ENCODE measurements at places on chromosomes 6 and 20.

GRCh38 chr6:42148058-42148457, 5.6 kb upstream of the C6orf132 start:
- DNase-seq: no peak

- no peak for DNase-seq
Measured at GRCh38 chr6:133906050-133906449, 17.1 kb downstream of the TCF21 start.

DNA sequence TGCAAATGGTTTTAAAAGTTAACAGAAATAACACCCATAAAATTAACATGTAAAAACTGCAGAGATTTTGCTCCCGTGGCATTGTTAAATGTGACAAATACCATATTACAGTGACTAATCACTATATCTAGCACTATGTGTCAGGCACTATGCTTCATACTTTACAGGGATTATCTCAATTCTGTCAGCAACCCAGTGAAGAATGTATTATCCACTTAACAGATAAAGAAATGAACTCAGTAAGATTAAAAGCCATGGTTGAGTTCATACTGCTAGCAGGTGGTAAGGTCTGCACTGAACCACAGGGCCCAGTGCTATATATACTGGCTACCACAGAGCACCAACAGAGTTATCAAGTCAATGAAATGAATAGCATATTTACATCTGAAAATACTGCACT, 65.4 kb downstream of the RWDD2A start:
- no peak for DNase-seq

GRCh38 chr20:38776363-38776762, 28.1 kb downstream of the ACTR5 start:
- DNase-seq: no peak

GRCh38 chr6:128929869-128930268, 46.9 kb downstream of the LAMA2 start:
- no peak for DNase-seq

- no peak for DNase-seq
Measured at GRCh38 chr6:161305860-161306259, 32.0 kb upstream of the AGPAT4 start.

DNA sequence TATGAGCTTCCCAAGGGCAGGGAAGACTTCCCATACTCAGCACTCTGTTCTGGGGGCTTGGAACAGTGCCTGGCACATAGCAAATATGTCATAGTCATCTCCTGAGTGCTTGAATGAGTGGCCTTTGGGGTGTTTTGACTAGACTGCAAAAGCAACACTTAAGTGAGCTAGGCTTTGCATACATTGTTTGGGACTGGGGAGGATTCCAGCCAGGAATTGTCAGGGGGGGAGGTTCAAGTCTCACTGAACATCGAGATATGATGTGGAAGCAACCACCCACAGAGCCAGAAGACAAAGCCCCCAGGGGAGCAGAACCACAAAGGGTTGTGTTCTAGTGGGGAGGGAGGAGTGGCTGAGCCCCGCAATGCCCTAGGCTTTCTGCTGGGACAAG, 98.4 kb downstream of the SYCP2 start:
- peak; percentile 27 for DNase-seq
